ENCODE measurements at places on chromosomes 16 and 17. TPM values are rescaled to one million over a fixed set of nuclear protein-coding genes. Genes with fewer than 3 reads are reported as not detected.

- H3K27me3 ChIP-seq: no peaks in the 10 kb centered on the region
- H3K4me1 ChIP-seq: peaks cover 71% of the 10 kb centered on the region
- DNase-seq: peak; percentile 73
- peak within 1 kb of the TSS; percentile 99 for H3K27ac ChIP-seq
Observed at GRCh38 chr17:17836818-17837379, at the start of gene SREBF1. SREBF1 (minus strand) TSS chr17:17836986; CDS start chr17:17836817, 169 bp downstream.

DNA sequence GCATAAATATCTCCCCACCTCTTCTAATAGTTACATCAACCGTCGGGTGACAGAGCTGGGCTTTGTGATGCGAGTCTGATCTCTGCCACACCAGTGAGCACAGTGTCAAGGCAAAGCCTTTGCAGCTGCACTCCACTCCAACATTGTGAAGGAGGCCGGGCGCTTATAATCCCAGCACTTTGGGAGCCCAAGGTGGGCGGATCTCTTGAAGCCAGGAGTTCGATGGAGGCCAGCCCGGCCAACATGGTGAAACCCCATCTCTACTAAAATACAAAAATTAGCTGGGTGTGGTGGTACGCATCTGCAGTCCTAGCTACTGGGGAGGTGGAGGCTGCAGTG is 18.9 kb downstream of the CYB5D2 start:
- H3K27me3 ChIP-seq: no peaks in the 10 kb centered on the region
- H3K4me3 ChIP-seq: no peak overlapping the region
- no peaks in the 10 kb centered on the region for H3K36me3 ChIP-seq

- DNase-seq: peak; percentile 20
- H3K27me3 ChIP-seq: peaks cover 92% of the 10 kb centered on the region
- H3K27ac ChIP-seq: peak overlapping the region; percentile 82
- H3K36me3 ChIP-seq: no peaks in the 10 kb centered on the region
- H3K4me3 ChIP-seq: no peak overlapping the region
Observed at GRCh38 chr17:79607940-79608623, 2.8 kb downstream of the RBFOX3 start.

- H3K27me3 ChIP-seq: no peaks in the 10 kb centered on the region
- H3K27ac ChIP-seq: no peak overlapping the region
- H3K36me3 ChIP-seq: no peaks in the 10 kb centered on the region
- no peak for DNase-seq
Observed at GRCh38 chr16:10500582-10500981, 79.8 kb downstream of the EMP2 start.

DNA sequence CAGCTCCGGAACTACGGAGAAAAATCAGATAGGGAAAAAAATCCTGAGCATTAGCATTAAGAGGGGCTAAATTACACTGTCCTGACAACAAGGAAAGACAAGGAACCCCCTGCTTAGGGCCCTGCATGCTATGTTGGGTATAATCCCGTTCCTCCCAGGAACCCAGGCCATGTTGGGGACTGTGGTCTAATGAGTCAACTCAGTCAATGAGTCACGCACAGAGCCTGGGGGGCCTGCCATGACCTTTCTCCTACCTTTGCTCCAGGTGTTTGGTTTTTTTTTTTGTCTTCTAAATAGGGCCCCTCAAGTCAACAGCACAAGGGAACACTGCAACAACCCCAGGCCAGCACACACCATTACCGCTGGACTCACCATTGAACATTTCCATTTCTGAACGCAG is 8.9 kb upstream of the ZNF200 start:
- H3K36me3 ChIP-seq: no peaks in the 10 kb centered on the region
- no peaks in the 10 kb centered on the region for H3K4me1 ChIP-seq
- H3K27me3 ChIP-seq: no peaks in the 10 kb centered on the region
- no peak overlapping the region for H3K4me3 ChIP-seq

DNA sequence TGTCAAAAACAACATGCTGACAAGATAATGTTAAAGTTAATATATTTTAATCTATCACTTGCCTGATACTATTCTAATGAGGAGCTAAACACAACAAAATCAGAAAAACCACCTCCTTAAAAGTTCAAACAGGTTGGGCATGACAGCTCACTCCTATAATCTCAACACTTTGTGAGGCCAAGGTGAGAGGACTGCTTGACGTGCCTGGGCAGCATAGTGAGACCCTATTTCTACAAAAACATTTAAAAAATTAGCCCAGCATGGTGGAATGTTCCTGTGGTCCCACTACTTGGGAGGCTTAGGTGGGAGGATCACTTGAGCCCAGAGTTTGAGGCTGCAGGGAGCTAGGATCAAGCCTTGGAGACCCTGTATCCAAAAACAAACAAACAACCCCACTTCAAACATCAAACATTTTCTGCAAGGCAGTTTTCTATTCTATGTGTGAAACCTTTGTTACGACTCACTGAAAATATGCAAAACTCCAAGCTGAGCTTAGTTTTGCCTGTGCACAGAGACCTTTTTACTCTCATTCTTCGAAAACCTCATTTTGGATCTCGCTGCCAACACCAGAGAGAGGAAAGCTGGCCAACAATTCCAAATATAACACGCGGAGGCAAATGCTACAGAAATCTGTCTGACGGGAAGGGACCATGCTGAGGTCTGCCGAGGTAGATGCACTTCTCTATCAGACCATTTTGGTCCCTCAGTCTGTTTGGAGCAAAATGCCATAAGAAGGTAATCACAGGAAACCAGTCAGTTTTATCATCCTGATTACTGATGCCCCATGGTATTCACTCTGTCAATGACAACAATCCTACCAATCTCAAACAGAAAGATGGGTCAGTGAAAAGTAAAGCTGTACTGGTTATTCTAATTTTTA is 6.2 kb downstream of the PHF12 start:
- no peak for DNase-seq
- H3K27ac ChIP-seq: peak overlapping the region; percentile 98
- H3K27me3 ChIP-seq: no peaks in the 10 kb centered on the region
- H3K36me3 ChIP-seq: no peaks in the 10 kb centered on the region

- H3K4me1 ChIP-seq: peaks cover 28% of the 10 kb centered on the region
- DNase-seq: no peak
- H3K36me3 ChIP-seq: no peaks in the 10 kb centered on the region
- H3K27me3 ChIP-seq: no peaks in the 10 kb centered on the region
- no peak overlapping the region for H3K27ac ChIP-seq
Observed at GRCh38 chr17:57404795-57405490, 148.6 kb downstream of the MSI2 start.

DNA sequence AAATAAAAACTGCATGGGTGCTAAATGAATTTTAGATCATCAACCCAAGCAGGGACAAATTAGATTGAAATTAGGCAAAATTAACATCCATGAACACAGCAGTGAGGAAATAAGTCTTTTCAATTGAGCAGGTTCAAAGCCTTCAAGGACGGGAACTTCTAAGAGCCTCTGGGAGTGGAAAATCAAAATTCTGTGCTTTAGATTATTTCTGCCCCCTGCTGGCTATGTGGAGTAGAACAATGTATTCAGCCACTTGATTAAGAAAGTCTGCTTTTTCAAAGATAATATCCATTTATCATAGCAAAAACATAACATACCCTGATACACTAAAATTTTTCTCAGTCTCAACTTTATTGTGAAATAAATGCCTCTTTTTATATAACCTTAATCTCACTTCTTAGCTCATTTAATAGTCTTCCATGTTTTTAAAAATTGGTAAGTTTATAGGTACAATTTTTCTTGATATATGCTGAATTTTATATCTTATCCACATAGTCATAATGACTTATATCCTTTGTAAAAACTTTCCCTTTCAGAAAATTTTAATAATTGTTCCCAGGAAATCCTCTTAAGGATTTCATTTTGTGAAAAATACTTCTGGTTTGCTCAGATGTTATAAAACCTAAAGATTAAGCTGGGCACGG is 28.1 kb upstream of the NOL11 start:
- H3K36me3 ChIP-seq: no peaks in the 10 kb centered on the region
- H3K27ac ChIP-seq: no peak overlapping the region
- no peaks in the 10 kb centered on the region for H3K4me1 ChIP-seq
- H3K27me3 ChIP-seq: no peaks in the 10 kb centered on the region

- no peak overlapping the region for H3K27ac ChIP-seq
- no peaks in the 10 kb centered on the region for H3K36me3 ChIP-seq
- peaks cover 19% of the 10 kb centered on the region for H3K4me1 ChIP-seq
- no peak for DNase-seq
Observed at GRCh38 chr17:80749611-80750010, 205.0 kb downstream of the RPTOR start.

GRCh38 chr16:84298376-84298899 is 3.8 kb downstream of the WFDC1 start:
- no peak overlapping the region for H3K4me3 ChIP-seq
- peak overlapping the region; percentile 84 for H3K27ac ChIP-seq
- H3K27me3 ChIP-seq: peaks cover 9% of the 10 kb centered on the region
- peak; percentile 21 for DNase-seq

DNA sequence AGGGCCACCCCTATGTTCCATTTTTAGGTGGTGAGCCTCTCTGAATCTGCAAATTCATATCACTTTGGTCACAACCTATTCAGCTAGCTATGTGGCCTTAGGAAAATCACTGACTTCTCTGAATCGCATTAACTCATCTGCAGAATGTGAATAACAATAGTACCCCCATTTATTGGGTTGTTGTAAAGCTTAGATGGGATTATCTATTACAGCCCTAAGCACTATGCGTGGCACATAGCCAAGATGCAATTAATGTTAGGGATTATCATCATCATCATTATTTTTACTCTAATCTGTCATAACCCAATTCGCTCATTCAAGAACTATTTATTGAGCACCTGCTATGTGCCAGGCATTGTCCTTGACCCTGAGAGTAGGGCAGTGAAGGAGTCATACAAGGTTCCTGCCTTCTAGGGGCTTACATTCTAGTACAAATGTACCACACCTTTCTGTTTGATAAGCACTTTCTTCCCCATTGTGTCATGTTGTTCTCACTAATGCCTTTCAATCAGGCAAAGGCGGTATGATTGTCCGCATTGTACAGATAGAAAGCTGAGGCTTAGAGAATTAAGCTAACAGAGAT is 38.5 kb downstream of the CHD9 start:
- no peak for DNase-seq
- peaks cover 65% of the 10 kb centered on the region for H3K4me1 ChIP-seq
- H3K4me3 ChIP-seq: no peak overlapping the region
- H3K36me3 ChIP-seq: no peaks in the 10 kb centered on the region

DNA sequence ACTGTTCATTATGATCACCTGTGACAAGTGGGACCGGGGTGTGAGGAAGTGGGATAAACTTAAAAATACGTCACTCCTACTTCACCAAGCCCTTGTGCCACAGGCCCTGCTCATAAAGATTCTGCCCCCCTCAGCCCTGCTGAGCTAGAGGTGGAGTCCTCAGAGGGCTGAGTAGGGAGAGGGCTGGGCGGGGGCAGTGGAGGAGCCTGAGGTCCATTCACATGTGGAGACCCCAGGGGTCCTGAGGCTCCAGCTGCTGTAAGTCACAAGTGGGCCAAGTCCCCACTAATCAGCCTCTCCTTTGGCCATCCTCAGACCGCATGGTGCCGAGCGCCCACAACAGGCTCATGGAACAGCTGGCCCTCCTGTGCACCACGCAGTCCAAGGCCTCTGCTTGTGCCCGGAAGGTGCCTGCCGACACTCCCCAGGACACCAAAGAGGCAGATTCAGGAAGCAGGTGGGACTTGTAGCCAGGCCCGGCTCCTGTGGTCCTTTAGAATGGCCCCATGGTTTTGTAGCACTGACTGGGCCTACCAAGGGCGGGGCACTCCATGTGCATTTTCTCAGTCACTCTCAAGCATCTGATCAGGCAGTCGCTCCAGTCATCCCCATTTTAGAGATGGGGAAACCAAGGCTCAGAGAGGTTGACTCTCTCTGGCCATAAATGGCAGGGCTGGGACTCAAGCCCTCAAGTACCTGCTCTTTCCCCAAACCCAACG is 10.4 kb downstream of the DNAAF8 start:
- H3K36me3 ChIP-seq: no peaks in the 10 kb centered on the region
- H3K27me3 ChIP-seq: no peaks in the 10 kb centered on the region
- no peak overlapping the region for H3K4me3 ChIP-seq
- H3K27ac ChIP-seq: no peak overlapping the region
- DNase-seq: no peak

- H3K4me3 ChIP-seq: no peak overlapping the region
- DNase-seq: no peak
- H3K4me1 ChIP-seq: no peaks in the 10 kb centered on the region
- H3K27ac ChIP-seq: peak overlapping the region; percentile 50
- peaks cover 3% of the 10 kb centered on the region for H3K36me3 ChIP-seq
Observed at GRCh38 chr16:57062329-57062728, 30.1 kb upstream of the CPNE2 start.

- peak; percentile 10 for DNase-seq
- H3K4me1 ChIP-seq: no peaks in the 10 kb centered on the region
- H3K4me3 ChIP-seq: no peak overlapping the region
- no peak overlapping the region for H3K27ac ChIP-seq
- no peaks in the 10 kb centered on the region for H3K36me3 ChIP-seq
Observed at GRCh38 chr17:58710948-58711552, 18.6 kb downstream of the RAD51C start.

GRCh38 chr17:82000803-82001570 is 21.7 kb downstream of the CENPX start:
- no peaks in the 10 kb centered on the region for H3K27me3 ChIP-seq
- H3K4me3 ChIP-seq: no peak overlapping the region
- peaks cover 8% of the 10 kb centered on the region for H3K4me1 ChIP-seq
- DNase-seq: no peak
- no peak overlapping the region for H3K27ac ChIP-seq

DNA sequence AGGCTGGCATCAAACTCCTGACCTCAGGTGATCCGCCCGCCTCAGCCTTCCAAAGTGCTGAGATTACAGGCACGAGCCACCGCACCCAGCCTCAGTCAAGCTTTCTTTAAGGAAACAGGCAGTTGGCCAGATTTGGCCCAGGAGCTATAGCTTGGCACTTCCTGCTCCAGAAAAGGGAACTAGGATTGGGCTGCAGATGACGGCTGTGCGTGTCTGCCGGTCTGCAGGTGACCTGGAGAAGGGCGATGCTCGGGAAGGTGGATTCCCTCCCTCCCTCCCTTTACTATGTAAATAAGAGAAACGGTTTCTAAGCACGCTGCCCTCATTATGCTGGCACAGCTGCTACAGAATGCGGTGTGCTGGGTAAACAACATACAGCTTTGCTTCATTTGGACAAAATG is 215.9 kb downstream of the RPTOR start:
- H3K27me3 ChIP-seq: no peaks in the 10 kb centered on the region
- H3K4me1 ChIP-seq: peaks cover 14% of the 10 kb centered on the region
- peak overlapping the region; percentile 24 for H3K27ac ChIP-seq
- no peak overlapping the region for H3K4me3 ChIP-seq
- no peaks in the 10 kb centered on the region for H3K36me3 ChIP-seq
- peak; percentile 73 for DNase-seq

GRCh38 chr17:17778308-17779014 is 58.3 kb downstream of the SREBF1 start:
- H3K27ac ChIP-seq: peak overlapping the region; percentile 78
- no peak overlapping the region for H3K4me3 ChIP-seq
- H3K4me1 ChIP-seq: peaks cover 53% of the 10 kb centered on the region
- DNase-seq: peak; percentile 63
- H3K36me3 ChIP-seq: no peaks in the 10 kb centered on the region

The COASY gene
- total RNA-seq: 46.4 TPM

The RABEP1 gene
- total RNA-seq: 43.8 TPM

The ADAMTS18 gene
- total RNA-seq: not detected

The CCDC200 gene
- total RNA-seq: not detected

All from transverse colon (tissue), 4 donors.